ENCODE measurements at places on chromosomes 4 and X.

- no peak for DNase-seq
Measured at GRCh38 chr4:137952116-137952515, 290.0 kb downstream of the SLC7A11 start.

- DNase-seq: no peak
Measured at GRCh38 chr4:28248269-28248668, 1387.6 kb downstream of the STIM2 start.

DNA sequence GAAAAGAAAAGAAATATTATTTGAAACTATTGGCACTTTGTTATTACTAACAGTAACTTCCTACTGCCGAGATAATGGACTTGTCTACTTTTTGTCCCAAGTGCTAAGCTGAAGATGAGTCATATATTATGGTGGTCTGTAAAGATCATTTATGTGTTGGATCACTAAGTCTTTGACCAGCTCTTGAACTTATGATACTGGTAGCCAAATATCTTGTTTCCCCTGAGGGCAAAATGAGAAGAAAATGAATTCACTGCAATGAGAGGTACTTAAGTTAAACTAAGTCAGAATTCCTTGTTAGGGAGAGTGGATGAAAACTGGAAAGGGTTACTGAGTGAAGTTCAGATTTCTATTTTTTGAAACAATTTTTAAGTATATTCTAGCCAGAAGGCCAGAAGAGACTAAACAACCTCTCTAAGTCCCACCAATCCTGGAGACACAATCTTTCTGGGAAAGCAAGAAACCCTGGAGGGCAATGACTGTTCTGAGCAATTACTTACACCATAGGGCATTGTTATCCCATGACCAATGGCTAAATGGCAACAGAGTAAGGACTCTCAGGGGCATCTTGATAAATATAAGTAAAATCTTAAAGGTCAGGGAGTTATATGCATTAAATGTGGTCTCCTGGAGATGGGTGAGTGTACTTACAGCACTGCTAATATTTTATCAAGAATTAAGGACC is 287.7 kb downstream of the STIM2 start:
- no peak for DNase-seq

DNA sequence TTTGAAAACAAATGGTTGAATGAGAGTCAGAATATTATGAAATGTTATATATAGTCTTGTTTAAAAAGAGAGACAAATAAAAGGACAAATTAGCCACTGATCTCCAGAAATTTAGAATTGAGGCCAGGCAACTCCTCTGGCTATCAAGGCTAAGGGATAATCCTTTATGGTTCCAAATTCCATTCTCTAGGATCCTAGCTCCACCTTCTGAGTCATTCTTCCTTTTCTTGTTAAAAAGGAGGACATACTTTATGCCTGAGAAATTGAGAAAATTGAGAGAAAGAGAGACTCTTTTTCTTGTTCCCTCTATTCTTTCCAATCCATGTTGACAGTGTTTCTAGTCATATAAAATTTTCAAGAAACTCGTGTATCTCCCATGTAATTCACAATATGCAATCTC is 1299.5 kb downstream of the FSTL5 start:
- DNase-seq: no peak

- DNase-seq: no peak
Measured at GRCh38 chr4:110610620-110610939, 12.3 kb downstream of the PITX2 start.

DNA sequence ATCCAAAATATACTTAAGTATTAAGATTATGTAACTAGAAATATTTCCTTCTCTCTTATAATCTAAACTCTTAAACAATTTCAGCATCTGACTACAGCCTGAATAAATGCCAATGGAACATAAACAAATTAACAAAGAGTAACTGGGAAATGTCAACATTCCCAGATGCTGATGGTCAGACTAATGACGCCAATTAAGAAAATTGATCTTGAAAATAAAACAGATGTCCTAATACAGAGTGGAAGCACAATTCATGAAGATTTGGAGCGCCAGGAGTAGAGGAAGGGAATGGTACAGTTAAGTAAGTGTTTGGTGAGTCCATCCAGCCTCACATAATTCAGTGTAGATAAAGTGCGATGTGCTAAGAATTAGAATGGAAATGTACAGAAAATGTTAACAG is 203.7 kb upstream of the NWD2 start:
- DNase-seq: no peak

DNA sequence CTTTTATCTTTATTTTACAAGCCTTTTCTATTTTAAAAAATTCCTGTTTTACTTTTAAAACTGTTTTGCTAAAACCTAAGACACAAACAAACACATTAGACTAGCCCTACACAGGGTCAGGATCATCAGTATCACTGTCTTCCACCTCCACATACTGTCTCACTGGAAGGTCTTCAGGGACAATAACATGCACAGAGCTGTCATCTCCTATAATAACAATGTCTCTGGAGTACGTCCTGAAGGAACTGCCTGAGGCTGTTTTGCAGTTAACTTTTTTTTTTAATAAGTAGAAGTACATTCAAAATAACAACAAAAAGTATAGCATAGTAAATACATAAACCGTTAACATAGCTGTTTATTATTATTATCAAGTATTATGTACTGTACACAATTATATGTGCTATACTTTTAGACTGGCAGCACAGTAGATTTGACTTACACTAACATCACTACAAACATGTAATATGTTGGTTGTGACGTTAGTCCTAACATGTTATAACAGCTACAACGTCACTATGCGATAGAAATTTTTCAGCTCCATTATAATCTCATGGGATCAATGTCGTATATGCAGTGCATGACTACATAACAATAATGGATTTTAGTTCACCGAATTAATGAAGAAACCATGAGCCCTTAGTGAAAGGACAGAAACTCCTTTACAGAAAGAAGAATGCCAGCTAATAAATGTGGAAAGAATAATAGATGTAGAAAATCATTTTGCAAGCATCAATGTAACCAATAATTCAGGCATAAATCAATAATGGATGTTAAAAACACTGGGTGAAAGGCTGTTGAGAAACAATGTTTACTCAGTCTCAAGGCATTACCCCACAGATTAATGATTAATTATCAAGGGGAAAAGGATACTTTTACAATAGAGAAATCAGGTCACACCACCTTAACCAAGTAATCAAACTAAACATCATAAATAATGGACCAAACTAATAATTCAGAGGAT is 49.2 kb downstream of the FBXW7 start:
- no peak for DNase-seq
